Activated effector memory CD4-positive, alpha-beta T cell treated with Interleukin-2 at 50 U/mL for 16 hours (primary cell): ENCODE measurements at places on chromosomes 2 and 18.

DNA sequence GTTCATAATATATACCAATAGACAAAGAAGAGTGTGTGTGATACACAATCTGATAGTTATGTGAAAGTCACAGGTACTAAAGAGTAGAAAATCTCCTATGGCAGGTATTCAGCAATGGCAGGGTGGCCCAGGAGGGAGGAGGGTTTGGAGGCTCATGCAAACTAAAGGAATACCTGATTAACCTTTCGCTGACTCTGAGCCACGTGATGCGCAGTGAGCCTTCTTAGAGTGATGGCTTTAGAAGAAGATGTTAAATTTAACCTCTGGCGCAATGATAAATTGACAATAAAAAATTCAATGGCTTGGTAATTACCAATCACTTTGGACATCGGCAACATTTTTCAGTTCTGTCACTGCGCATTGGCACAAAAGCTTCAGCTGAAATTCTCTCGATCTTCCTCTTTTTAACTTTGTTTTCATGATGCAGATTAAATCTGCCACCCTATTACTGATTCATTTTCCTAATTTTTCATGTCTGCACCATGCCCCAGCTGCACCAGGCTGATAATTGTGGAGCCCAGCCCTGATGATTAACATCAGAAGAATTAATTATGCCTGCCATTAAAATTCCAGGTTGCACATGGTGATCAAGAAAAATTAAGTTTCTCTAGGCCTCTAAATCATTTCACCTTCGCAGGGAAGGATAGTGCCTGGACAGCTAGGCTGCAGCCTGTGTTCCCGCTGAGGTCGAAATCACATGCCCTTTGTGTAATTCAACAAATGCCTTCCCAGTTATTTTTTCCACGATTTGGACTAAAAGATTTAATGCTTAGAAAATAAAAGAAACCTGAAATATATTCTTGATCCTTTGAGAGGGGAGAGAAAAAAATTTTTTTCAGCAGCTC, 250.6 kb upstream of the HNRNPA3 start:
- no peak for DNase-seq

DNA sequence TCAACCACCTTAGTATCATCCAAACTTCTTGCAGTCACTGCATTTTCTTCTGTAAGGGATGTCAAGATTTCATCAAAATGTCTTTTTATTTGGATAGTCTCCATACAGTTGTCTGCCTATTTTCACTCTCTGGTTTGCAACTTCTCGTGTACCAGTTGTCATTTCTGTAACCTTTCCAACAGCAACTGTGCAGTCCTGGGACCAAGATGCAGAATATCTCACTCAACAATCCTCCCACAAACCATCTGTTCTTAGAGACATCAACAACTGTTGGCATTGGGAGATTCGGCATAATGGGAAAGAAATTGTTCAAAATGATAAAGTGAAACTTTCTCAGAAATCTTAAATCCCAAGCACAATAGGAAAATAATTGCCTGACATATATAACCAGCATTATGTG, 933.6 kb upstream of the SLC39A10 start:
- no peak for DNase-seq

DNA sequence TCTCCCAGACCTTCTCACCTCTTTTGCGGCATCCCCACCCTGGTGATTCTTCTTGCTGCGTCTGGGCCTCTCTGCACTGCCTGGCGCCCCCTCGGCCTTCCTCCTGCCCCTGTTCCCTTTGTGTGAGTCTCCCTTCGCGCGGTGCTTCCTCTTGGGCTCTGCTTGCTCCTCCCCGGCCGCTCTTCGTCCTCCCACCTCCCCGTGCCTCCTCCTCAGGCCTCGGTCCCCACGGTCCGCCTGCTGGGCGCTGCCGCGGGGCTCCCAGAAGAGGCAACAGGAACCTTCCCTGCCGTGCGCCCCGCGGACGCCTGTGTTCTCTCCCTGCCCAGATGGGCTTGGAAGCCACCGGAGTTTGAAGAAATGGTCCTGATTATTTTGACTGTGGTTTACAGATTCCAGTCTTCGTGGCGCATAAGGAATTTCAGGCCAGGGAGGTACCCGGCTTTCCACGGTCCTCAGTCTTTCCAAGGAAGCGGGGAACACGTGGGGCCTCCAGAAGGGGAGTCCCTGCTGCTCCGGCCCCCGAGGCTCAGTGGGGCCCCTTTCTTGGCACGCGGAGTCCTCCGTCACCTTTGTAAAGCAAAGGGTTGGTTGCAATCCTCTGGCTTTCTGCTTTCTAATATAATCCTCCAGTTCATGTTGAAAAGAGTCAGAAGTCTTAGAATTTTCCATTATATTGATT, 13.1 kb downstream of the RNU2-63P start:
- no peak for DNase-seq

DNA sequence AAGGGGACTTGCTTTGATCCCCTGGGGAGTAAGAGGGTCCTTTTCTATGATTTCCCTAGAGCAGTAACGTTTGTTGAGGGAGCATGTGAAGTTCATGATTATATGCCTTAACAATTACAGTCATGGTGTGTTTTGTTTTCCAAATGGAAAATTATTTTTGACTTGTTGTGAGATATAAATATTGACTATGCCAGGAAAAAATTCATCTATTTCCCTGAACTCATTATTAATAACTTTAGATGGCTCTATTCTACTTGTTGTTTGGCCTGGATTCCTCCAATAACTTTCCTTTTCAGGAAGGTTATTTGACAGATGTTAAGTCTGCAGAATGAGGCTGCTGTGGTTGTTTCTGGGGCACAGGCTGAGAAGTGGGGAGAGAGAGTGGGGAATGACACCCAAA, 72.1 kb upstream of the LMAN1 start:
- DNase-seq: no peak

DNA sequence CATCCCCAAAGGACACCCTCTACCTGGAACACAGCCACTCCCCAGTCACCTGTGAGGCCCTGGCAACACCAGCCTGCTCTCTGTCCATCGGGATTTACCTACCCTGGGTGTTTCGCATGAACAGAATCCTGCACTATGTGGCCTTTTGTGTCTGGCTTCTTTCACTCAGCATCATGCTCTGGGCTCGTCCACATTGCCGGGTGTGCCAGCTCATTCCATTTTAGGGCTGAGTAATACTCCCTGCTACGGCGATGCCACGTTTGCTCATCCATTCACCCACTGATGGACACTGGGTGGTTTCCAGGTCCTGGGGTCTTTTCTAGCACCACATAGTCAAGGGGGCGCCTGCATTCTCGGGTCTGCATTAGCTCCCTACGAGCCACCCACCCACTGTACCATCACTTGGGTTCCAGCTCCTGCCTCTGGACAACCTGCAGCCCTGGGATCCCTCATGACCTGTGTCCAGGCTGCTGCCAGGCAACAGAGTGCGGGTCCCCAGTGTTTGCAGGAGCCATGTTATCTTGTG, 22.0 kb downstream of the KCNF1 start:
- no peak for DNase-seq

DNA sequence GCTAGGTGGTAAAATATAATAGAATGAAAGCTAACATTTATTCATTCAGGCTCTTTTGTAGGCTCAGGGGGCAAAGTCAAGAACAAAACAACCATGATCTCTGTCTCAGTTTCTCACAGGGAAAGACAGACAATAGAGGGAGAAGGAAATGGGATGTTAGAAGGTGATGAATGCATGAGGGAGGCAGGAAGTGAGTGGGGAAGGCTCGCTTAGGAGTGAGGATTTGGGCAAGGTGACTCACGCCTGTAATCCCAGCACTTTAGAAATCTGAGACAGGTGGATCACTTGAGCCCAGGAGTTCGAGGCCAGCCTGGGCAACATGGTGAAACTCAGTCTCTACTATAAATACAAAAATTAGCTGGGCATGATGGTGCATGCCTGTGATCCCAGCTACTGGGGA, 88.4 kb downstream of the CTIF start:
- DNase-seq: no peak

GRCh38 chr2:212142631-212143030, 396.0 kb downstream of the ERBB4 start:
- no peak for DNase-seq

- no peak for DNase-seq
Measured at GRCh38 chr2:158996378-158996993, 28.0 kb downstream of the TANC1 start.

DNA sequence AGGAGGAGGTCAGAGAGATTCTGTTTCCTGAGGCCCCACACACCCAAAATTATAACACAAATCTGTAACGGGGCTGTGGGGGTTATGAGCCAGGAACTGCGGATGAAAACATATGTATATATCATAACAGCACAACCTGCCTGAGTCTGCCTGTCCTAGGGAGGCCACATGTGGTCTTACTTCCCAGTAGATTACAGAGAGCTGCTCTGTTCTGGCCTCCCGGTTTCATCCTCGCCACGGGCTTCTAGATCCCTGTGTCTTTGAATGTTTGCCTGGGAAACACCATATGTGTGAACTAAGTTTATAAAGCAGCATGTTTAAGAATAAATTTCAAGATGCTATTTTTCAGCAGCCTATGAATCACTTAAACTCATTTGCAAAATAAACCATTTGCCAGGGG, 124.0 kb downstream of the TMEM200C start:
- no peak for DNase-seq

DNA sequence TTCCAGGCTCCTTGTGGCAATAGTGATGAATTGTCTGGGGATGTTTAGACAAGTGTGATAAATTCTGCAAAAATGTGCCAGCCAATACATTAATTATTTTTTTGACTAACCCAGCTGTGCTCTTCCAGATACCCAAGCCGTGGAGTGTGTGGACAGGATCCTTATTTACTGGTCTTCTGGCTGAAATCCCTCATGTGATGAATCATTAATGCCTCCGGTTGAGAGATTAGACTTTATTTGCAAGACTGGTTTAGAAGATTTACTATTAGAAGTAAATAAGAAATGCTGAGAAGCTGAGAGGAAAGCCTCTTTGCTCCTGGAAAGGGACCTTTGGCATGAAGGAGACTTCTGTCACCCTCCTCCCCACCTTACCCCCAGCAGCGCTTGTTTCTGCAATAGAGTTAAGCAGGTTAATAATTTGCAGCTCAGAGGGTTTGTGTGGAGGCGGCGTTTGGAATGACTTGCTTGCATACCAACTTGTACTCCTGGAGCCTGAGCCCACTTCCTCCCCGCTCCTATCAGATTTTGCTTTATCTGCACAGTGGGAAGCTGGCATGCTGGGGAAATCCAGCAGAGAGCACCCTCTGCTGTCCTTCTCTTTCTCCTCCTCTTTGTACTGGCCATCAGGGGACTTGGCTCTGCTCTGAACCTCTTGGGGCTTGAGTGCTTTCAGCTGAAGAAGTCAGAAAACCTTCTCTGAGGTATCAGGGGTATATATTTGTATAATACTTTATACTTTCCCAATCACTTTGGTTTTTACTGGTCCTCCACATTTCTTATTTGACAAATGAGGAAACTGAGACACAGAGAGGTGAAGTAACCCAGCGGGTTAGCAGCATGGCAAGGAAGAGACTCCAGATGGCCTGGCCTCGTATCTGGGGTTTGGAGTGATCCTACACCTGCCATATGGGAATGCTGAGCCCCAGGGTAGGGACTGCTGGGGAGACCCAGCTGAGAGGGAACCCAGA, 16.3 kb downstream of the SLC3A1 start:
- no peak for DNase-seq

DNA sequence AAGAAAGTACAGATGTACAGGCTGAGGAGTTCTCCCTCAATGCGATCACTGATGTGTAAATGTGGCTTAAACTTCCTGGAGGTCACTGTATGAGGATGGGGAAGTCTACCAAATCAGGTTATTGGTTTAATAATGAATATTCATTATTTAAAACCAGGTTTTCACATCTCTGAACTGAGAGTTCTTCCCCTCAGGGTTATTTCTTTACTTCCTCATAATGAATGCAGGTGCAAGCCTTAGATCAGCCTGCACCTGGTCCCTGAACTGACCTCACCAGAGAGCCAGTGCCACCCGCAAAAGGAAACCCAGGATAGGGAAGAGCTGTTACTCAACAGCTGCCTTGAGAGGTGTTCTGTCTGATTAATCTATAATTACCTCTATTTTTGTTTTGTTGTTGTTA, 369.0 kb downstream of the EPHA4 start:
- no peak for DNase-seq

DNA sequence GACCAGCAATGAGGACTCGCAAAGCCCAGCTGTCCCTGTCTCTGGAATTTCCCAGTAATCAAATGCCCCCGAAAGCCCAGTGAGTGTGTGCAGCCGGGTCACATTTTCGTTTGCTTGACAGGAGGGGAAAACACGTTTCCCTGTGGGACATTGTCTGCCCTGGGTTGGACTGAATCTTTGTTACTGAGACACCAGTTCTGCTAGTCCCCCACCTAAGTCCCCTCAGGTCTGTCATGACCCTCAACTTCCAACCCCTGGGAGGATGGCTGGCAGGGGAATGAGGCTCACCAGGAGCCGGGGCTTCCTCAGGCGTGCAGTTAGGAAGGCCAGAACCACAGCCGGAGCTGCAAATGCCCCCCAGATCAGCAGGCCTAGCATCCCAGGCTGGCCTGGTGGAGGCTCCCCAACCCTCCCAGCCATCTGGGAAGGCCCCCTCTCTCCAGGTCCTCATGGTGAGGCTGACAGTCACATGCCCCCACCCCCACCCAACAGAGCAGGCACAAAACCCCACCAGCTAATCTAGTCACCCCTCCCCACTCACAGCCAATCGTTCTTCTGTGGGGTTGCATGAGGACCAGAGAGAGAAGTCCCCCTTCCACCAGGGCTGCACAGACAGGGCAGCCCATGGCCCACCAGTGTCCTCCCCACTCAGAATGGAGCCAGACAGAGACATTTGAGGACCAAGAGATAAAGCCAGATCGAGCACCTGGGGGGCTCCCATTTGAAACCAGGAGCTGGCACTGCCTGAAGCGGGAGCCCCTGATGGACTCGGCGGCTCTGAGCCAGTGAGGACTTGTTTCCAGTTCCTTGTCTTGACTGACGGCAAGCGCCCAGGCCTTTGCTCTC, 33.6 kb downstream of the CYP26B1 start:
- no peak for DNase-seq

GRCh38 chr2:225598897-225599296, 199.4 kb downstream of the NYAP2 start:
- no peak for DNase-seq

- no peak for DNase-seq
Measured at GRCh38 chr18:8328126-8328525, 281.1 kb upstream of the RAB12 start.
